ENCODE measurements at places on chromosomes 3 and 15.

- DNase-seq, result no peak
Measured at GRCh38 chr3:152204218-152204617, 64.5 kb upstream of the MBNL1 start.

DNA sequence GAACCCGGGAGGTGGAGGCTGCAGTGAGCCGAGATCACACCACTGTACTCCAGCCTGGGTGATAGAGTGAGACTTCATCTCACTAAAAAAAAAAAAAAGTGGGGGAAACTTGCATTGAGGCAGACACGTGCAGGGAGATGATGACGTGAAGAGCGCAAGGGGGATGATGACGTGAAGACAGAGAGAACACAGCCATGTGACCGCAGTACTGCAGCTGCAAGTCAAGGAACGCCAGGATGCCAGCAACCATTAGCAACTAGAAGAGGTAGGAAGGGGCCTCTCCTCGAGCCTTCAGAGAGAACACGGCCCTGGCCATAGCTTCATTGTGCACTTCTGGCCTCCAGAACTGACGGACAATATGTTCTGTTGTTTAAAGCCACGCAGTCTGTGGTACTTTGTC, 28.3 kb downstream of the RFT1 start:
- no peak for DNase-seq

DNA sequence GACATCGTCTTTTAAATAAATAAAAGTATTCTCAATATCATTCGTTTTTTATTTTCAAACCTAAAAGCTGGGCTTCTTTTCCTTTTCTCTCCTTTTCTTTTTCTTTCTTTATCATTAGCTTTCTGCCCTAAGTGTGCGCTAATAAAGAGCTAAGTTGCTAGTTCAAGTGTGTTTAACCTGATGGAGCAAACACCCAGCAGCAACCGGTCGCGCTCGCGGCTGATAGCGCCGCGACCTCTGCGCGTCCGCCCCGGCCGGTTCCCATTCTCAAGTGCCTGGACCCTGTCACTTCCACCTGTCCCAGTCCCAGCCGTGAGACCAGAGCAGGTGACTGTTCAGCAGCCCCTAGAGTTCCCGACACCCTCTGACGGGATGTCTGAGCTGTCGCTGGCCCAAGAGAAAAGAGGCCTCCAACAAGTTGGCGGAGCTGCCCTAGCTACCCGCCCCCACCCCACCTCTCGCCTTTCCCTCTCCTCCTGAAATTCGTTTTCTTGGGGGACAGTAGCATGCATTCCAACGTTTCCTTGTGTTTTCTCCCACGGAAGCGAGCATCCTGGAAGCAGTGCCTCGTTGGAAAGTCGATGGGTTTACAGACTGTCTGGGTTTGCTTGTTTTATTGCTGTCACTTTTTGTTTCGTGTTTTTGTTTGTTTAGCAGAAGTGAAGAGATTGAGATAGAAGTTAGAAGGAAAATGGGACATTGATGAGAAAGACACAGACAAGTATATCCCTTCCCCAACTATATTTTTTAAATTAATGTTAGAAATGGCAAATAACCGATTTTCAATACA, 3.1 kb upstream of the MECOM start:
- no peak for DNase-seq

DNA sequence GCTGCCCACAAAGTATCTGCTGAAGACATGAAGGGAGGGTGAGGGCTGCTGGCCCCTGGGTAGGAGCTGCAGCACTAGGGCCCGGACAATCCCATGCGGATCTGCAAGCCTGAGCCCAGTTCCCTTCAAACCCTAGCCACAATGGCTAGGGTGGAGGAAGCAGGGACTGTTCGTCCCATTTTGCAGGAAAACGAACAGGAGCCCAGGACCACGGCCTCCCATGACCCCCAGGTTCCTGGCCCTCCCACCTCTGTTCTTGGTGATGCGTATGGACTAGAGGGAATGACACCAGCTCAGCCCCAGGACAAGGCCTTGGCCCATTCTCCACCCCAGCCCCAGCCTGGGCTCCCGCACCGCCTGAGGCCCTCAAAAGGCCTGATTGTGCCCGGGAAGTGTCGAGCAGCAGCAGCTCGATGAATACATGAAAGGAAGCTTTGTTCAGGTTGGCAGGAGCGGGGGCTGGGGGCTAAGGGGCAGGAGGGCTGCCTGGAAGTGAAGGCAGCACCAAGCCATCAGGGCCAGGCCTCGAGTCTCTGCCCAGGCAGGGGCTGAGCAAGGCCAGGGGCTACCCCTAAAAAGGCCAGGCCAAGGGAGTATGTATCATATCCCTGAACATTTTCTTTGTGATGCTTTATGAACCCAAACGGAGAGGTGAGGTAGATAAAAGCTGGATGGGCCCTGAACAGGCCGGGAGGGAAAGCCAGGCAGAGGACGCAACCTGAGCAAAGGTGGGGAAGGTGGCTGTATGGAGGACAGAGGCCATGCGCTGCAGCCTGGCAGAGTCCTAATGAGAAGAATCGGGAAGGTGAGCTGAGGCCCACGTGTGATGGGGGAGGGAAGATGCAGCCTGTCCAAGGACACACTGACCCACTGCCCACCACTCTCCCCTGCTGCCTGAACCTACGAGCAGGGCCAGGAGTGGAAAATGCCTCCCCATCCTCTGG, 12.2 kb downstream of the SEMA7A start:
- DNase-seq, result no peak

- DNase-seq, result no peak
Measured at GRCh38 chr3:57948080-57948671, 60.0 kb upstream of the FLNB start.

DNA sequence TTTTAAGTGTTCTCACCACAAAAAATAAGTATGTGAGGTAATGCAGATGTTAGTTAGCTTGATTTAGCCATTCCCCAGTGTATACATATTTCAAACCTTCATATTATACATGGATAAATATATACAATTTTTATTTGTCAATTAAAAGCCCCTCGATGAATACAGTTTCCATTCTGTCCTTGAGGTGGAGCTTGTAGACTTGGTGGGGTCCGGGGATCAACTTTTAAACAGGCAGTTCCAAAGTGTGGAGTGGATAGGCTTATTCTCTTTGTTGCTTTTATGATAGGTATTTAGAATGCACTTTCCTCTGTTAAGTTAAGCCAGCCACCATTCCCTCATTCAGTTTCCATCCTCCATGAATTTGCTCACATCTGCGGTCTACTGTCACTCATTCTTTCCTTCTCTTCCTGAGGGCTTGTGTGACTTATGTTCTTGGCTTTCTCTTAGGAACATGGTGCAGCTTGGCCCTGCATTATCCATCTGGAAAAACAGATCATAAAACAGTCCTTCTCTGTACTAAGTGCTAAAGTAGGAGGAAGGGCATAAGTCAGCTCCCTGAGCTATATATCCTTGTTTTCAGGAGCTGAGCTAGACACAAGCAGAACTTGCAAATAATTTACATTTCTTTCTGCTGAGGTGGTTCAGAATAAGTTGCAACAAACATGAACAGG, 149.1 kb downstream of the NFKBIZ start:
- no peak for DNase-seq

DNA sequence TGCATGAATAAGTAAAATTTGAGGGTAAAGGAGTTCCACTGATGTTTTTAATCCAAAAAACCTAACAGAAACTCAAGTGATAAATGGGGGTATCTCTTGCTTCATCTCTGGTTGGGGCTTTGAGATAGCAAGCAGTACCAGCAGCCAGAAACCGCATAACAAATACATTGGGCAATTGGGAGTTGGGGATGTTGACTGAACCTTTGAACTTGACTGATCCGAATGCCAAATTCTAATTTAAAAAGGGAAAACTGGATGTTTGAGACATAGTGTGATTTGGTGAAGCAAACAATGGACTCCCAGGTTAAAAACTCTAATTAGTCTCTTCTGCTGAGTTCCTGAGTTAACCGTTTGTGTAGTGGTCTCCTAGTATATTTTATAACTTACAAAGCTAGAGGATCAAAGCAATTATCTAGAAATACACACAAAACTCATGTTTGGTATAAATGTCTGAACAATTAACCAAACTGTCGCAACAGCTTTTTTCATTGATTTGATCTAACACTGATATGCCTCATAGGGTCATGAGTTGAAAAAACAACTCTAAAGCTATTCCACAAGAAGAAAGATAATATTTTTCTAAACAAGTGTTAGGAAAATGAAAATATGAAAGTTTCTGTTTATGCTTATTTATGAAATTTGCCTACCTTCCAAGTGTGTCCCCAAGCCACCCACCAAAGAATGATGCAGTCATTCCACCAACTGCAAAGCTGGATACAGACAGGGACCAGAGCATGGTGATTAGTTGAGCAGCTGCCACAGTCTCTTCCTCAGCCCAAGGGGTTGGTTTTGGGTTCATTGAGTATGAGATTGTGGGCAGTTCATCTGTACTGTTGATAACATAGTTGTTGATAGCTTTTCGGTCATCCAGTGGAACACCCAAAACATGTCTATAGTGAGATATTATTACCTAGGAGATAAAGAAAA, 12.4 kb downstream of the SLC2A2 start:
- no peak for DNase-seq

DNA sequence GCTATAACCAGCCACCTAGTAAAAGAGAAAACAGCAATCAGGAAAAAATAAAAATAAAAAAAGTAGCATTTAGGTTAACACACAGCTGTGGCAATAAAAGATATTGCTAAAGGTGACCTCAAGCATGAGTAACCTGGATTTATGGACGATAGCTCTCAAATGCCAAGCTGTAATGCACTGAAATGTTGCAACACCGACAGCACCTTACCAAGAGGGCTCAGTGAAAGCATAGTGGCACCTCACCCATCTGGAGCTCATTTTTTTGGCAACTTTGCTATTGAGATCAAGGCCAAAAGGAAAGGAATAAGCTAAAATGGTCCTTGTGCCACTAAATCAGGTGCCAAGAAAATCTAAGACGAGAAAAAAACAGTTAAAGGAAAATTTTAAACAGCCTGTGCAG, 2.5 kb downstream of the HACD2 start:
- no peak for DNase-seq

Measured in mucosa of gallbladder (tissue), 1 donor.